AML-193 (cell line): ENCODE measurements at places on chromosomes 3 and 15.

- DNase-seq: no peak
Measured at GRCh38 chr3:133487204-133487603, 86.3 kb upstream of the CDV3 start.

DNA sequence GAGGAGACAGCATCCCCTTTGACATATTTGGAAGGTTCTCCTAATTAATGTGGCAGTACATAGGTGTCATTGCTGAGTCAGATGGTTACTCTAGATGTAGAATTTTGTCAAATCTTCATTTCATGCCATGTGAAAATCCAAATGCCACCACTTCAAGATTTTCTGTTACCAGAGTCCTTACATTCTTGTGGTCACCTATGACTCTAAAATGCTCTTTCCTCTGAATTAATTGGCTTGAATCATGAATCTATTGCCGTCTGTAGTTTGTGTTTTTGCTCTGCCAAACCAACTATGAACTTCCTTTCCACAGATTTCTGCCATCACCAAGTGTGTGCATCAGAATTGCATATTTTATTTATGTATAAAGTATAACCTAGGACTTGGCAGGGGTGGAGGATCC lies 269.4 kb upstream of the ZPLD1 start:
- no peak for DNase-seq

- no peak for DNase-seq
Measured at GRCh38 chr3:90145094-90145860, 1037.9 kb downstream of the EPHA3 start.

- DNase-seq: no peak
Measured at GRCh38 chr3:69433969-69434325, 48.1 kb upstream of the FRMD4B start.

- DNase-seq: no peak
Measured at GRCh38 chr15:101517504-101517903, 28.0 kb upstream of the PCSK6 start.

DNA sequence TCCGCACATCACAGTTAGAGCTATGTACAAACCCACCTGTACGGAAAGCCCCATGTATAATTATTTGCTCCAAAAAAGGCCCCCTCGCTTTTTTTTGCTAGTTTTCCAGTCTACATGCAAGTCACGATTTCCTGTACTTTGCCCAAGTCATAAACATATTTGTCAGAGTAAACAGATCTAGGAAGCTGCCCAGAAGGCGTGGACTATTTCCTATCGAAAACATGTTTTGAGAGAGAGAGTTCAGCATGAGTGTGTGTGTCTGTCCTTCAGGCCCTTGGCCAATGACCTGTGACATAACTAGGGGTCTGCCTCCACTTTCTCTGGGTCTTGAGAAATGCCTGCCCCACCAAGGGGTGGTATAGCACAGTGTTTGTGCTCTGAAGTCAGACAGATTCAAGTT lies 72.7 kb upstream of the HACD2 start:
- no peak for DNase-seq

GRCh38 chr3:78762121-78762520 lies 1005.7 kb downstream of the ROBO1 start:
- no peak for DNase-seq

- DNase-seq: no peak
Measured at GRCh38 chr15:68609629-68610028, 30.8 kb downstream of the CORO2B start.

- no peak for DNase-seq
Measured at GRCh38 chr3:14507757-14508504, 32.2 kb downstream of the GRIP2 start.

DNA sequence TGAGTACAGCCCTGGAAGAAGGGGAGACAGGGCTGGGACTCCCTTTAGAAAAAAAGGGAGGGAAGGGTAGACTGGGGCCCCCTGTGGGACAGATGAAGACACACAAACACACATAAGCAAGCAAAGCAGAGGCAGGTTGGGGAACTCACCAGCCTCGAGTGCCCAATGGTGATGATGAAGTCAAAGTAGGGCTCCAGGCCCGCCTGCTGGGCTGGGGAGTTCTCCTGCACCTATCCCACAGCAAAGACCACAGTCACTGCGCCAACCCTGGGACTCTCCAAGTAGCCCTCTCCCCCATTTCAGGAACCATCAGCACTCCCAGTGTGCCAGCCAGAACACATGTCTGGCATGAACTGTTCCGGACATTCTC lies 4.1 kb downstream of the GORASP1 start:
- DNase-seq: no peak

DNA sequence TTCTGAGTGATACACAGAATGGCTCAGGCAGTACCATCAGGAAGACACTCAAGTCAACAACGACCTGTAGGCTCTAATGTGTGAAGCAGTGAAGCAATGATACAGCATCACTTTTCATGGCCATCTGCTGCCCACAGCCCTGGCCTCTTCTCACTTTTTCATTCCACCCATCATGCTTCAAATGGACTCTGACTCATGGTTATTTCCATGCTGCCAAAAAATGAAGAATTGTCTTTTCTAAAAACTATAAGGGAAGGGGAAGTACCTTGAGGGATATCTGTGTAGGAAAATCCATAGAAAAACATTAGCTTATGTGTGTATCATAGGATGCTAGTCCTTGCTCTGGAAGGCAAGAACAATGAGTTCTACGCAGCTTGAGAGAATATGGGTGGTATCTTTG lies 11.5 kb downstream of the HGD start:
- no peak for DNase-seq

DNA sequence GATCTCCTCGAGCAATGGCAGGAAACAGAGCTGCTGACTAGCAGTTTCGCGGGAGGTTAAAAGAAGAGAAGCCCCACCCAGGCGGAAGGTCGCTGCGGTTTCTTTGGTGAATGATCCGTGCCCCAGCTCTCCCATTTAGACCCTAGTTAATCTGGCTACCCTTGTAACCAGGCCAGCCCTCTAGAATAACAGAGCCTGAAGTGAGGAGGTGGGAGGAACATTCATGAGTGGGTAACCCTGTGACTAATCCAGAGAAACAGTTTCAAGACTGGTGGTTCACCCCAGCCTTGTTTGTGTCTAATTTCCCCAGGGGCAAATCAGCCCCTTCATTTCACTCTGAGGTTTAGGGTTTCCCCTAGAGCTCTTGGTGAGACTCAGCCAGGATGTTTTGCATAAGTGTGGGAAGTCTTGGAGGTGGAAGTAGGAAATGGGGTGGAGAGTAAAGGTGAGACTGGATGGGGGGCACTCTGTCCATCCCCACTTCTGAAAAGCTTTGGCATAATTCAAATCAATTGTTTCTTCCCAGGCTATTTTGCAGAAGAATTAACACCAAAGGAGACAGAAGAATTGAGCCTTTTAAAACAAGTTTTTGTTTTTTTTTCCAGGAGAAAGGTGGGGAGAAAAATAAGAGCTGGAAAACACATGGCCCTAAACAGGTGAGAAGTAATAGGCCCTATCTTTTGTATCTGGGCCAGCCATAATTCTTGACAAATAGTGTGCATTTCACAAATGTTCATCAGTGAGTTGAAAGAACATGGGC lies 303.1 kb downstream of the RPLP1 start:
- DNase-seq: peak; percentile 6

DNA sequence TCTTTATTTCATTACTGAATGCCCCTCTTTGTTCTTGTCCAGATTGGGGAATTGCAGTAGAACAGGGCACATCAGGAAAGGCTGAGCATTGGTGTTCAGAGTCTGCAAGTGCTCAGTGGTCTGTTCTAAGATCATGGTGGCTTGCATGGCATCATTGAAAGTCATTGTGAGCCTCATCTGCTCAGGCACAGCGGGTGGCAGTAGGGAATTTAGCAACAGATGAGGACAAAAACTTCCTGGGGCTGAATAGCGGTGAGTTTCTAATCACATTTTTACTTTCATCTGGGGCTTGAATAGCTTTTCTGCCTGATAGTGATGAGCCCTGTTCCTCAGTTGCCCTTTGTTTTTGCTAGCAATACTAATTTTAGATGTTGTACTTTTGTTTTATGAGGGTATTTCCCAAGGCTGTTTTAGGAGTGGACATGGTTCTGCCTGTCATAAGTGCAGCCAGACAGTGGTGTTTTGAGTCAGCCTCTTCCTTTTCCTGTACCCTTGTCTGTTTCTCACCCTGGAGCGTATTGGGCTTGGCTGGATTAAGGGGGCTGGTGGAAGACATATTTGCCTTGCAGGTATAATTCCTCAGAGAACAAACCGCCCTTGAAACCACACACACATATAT lies 127.2 kb upstream of the IL12A start:
- DNase-seq: no peak

DNA sequence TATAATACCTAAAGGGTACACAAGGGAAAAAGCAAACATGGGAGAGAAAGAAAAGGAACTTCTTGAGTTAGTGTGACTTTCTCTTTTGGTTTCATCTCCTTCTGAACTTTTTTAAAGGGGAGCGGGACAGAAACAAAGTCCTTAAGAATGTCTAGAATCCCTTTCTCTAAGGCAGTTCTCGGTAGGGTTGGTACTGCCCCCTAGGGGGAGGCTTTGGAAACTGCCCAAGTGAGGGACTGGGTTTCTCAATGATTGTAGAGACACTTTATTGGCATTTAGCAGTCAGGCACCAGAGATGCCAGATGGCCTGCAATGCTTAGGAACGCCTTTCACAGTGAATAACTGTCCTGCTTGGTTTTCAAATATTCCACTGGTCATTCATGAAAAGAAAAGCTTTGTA lies 172.7 kb downstream of the WDR72 start:
- DNase-seq: peak; percentile 23

DNA sequence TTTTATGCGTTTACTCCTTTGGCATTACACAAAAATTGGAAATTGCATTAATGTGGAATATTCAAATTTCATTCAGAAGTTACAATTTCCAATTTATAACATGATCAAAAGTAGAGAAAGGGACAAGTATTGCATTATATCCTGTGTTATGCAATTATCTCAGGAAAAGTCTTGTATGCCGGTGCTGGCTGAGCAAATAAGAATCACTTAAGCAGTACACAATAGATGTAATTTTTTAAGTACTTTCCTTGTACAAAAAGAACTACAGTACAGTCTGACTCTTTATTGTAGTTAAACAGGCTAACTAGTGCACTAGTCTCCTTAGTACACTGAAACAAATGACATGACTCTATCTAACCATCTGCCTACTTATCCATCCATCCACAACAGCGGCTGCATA lies 493.2 kb upstream of the KCNMB2 start:
- no peak for DNase-seq

DNA sequence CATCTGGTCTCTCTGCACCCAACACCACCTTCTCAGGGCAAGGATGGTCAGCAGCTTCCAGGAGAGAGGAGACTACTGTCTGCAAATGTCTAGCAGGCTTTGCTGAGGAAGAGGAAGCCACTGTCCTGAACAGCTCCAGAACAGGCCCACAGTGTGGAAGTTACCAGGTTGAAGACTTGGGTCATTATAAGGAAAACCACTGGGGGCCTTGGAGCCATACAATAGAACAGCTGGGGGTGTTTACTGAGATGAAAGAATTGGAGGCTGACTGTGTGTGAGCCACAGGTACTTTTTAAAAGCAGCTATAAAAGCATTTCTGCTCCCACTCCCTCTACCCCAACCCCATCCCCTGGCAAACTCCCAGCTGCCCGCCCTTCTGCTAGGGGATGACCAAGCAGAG lies 24.2 kb downstream of the SRGAP3 start:
- DNase-seq: no peak

DNA sequence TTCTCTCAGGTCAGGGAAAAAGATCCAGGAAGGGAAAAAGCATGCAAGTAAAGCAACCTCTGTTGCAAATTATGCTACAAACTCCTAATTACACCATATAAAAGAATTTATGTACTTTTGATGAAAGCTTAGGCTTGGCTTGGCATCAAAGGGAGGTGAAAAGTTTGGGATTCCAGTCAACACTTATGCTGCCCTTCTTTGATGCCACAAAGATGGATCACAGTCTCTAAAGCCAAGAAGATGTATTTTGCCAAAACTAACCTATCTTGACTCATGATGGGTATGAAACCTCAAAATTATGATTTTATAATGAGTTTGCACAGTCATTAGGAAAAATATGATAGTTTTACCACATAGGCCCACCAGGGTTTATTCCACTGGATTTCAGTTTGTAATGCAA lies 101.0 kb upstream of the CCDC80 start:
- DNase-seq: no peak

GRCh38 chr3:32110233-32110760 lies 3.9 kb downstream of the GPD1L start:
- DNase-seq: no peak

- no peak for DNase-seq
Measured at GRCh38 chr15:78177447-78177873, 28.3 kb downstream of the IDH3A start.

GRCh38 chr3:190387578-190388213 lies at the start of gene CLDN16:
CLDN16 (plus strand) TSS chr3:190388163; CDS start chr3:190388330, 167 bp downstream.
- no peak for DNase-seq

DNA sequence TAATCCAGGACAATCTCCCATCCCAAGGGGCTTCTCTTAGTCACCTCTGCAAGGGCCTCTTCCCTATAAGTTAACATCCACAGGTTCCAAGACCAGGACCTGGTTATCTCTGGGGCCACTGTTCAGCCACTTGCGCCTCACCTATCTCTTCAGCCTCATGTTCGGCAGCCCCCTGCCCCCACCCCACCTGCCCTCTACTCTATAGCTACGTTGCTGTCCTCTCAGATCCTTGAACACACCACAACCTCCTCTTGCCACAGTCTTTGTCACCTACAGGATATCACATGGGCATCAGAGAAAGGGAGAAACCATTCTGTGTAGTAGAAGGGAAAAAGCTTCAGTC lies 33.9 kb downstream of the SLC41A3 start:
- DNase-seq: no peak

DNA sequence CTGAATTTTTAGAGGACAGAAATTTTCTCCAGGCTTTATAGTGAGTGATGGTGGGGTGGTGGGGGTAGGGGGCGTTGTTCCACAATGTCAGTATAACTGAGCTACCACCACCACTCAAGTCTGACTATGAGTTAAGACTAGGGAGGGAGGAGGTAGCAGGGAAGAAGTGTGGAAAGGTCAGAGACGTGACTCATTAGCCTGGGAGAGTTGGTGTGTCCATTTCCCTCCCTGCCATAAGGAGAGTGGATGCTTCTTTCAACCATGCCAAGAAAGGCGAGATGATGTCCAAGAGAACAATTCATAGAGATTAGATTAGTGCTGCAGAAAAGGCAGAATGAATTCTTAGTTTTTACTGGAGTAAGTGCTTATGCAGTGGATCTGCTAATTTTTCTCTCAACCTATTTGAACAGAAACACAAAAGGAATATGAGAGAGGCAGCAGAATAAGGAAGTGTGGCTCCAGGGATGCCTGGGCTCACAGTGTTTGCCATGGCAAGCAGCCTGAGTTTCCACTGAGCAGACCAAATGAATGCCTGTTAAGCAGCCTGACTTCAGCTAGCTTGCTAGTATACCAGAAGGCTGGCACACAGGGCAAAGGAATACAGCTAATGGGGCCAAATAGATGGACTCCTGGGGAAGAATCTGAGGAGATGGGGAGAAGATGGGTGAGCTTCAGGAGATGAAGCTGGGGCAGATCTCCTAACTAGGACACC lies 708.9 kb downstream of the NTRK3 start:
- DNase-seq: no peak

DNA sequence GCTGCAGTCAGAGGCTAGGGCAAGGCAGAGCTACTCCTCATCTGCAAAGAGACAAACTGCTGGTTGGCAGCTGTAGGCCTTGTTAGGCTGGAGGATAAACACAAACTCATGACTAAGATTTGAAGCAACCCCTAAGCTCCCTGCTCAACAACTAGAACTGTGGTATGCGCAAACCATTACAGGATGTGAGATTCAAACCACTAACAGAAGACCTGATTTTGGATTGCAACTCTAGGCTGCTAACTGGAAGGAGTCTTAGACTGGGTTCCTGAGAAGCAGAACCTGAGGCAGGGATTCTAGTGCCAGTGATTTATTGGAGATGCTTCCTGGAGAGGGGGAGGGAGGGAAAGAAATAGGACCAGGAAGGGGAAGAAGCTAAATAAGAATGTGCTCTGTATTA lies 22.5 kb downstream of the CCR4 start:
- DNase-seq: no peak

GRCh38 chr15:84775867-84776449 lies 27.6 kb downstream of the ZNF592 start:
- DNase-seq: no peak
